ENCODE measurements at places on chromosomes 6 and 20.

DNA sequence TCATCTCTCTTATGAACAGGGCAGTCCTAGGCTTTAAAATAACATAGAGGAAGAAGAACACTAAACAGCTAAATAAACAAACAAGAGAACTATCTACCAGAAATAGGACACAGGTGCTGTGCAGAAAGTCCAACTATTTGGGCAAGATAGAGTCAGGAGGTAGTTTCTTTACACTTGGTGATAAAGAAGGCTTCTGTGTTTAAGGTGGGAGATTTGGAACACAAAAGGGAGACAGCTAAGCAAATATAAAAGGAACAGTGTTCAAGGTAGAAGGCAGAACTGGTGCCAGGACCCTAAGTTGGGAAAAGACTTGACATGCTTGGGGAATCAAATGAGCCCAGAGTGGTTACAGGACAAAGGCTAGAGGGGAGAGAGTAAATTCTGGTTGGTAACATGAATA lies 110.5 kb downstream of the MANEA start:
- DNase-seq: no peak

DNA sequence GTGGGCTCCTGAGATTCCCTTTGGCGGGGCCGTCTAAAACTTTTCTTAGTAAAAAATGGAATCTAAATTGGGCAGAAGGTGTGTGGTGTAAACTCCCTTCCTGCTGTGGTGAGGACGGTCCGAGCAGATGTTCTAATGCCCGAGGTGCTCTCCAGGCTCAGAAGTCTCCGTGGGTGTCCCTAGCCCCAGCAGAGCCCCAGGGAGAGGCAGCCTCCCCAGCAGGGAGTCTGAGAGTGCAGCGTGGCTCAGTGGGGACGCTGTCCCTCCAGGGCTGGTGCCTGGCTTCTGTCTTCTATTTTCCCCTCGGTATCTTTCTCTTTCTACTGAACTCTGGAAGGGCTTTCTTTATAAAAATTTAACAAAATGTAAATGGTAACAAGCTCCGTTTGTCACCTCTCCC lies 208.2 kb downstream of the SMOC2 start:
- DNase-seq: no peak

DNA sequence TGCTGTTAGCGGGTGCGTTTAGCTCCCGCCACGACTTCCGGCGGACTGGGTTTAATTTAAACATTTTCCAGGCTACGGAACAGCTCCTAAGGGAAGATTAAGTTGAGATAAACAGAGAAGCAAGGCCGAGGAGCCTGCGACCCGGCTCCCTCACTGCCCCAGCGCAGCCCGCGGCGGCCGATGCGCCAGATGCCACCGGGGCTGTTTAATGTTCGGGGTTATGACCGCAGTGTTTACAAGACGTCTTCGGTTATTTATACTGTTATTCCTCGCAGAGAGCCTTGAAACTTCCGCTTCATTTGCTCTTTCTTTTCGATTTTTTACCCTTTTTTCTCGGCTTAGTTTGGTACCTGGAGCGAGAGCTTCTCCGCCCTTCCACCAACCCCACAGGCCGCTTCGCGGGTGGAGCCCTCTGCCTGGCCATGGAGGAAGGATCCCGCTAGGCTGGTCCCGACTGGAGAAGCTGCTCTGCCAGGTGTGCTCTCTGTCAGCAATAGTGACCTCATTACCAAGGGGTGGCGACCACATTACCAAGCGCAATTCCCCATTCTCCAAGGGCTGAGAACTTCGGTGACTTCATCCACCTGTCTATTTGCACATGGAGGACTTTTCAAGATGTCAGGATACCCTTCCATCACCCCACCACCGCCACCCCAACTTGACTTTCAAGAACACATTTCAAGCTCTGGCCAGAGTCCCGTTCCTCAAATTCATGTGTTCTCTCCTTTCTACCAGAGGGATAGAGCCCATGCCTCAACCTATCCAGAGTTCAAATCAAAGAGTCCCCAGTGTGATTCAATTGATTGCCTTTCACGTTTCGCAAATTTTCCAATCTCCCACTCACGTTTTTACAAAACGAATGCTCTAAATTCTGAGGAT lies 4.1 kb downstream of the TCF21 start:
- DNase-seq: no peak

- DNase-seq: no peak
Measured at GRCh38 chr20:1761598-1761997, 104.0 kb upstream of the SIRPG start.

GRCh38 chr20:36521526-36521925 lies 19.8 kb upstream of the MYL9 start:
- DNase-seq: no peak

DNA sequence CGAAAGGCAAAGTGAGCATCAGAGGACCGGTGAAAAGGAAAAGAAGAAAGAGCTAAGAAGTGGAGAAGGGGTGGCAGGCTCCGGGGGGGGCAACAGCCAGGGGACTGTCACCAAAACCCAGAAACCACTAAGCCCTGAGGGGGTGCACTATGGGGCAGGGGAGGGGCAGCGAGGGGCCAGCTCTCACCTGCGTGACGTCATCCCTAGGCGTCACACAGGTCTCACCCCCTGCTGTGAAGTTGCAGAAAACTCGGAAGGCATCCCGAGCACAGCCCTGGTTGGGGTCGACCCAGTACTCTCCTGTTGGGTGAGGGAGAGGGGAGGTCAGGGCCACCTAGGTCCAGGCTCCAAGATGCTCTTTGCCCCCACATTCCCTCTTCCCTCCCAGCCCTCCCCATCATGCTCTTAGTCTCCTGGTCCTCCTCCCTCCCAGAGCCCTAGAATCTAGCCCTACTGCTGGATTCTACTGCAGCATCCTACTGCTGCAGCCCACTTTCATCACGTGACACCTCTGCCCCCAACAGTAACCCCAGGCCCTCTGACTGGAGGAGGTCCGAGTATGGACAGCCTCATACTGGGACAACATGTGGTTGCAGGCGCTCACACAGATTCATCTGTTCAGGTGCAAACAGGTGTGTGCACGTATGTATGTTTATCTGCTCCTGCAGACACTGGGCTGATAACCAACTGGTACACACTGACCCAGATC lies 27.4 kb downstream of the COL11A2 start:
- no peak for DNase-seq

DNA sequence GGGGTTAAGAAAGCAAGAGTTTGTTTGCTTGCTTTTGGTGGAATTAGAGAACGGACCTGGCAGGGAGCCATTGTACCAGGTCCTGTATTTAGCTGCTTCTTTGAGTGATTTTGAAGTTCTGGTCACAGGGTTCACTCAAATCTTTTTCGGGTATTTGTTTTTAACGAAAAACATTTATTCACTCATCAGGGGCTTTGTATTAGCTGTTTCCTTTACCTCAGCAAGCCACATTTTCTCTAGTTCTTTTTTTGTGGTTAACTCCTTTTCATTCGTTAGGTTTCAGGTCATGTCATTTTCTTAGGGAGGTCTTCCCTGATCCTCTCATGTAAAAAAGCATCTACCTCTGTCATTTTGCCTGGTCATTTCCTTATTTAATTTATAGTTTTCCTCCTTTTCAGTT lies 1502.2 kb downstream of the GRIK2 start:
- DNase-seq: no peak

GRCh38 chr6:13357551-13358075 lies 29.3 kb upstream of the TBC1D7 start:
- no peak for DNase-seq

GRCh38 chr6:36099869-36100483 lies 30.3 kb upstream of the MAPK13 start:
- no peak for DNase-seq

- peak; percentile 34 for DNase-seq
Measured at GRCh38 chr20:3889489-3890397, 556 bp downstream of the PANK2 start.

- no peak for DNase-seq
Measured at GRCh38 chr6:110332281-110332680, 25.9 kb downstream of the METTL24 start.

GRCh38 chr20:45581702-45582101 lies 2.6 kb upstream of the WFDC8 start:
- no peak for DNase-seq

GRCh38 chr20:10584371-10584770 lies 89.4 kb downstream of the JAG1 start:
- DNase-seq: no peak

DNA sequence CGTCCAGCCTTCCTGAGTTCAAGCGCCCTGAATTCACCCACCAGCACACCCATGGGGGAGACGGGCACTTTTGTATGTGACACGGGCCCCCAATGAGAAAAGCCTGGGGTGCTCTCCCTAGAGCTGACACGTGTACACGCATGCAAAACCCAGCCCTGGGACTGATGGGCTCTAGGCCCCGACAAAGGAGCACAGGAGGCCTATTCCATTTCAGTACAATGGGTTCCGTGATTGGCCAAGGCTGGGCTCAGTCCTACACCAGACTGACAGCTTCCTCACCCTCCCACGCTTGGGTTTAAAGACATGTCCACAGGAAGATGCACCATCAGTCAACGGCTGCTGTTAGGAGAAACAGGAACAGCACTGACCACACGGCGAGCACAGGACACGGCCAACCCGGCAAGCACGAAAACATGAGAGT lies 8.8 kb downstream of the ZBTB46 start:
- no peak for DNase-seq

DNA sequence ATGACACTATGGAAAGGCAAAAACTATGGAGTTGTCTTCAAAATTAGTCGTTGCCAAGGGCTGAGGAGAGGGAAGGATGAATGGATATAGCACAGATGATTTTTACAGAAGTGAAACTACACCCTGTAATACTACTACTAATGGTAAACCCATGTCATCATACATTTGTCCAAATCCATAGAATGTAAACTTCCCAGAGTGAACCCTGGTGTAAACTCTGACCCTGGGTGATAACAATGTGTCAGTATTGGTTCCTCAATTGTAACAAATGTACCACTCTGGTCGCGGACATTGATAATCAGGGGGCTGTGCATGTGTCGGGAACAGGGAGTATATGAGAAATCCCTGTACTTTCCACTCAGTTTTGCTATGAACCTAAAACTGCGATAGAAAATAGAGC lies 72.2 kb downstream of the CNBD2 start:
- DNase-seq: no peak
